ENCODE measurements at places on chromosomes 11 and 22.

DNA sequence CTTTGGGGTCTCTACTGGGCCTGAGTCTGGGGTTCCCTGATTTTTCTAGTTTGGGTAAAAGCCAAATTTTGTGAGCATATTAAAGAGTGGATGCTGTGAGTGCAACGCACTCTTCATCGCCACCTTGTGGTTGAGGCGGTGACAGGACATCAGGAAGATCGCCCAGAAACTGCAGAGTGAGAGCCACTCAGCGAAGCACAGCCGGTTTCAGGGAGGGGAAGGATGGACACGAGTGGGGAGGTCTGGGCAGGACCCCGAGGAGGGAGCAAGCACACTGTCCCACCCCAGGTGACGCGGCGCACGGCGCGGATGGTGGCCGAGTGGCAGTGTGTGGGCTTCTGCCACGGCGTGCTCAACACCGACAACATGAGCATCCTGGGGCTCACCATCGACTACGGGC is 9.1 kb downstream of the SELENOO start:
- DNase-seq: peak; percentile 75

GRCh38 chr11:11177156-11177808 is 175.8 kb downstream of the CSNK2A3 start:
- no peak for DNase-seq

DNA sequence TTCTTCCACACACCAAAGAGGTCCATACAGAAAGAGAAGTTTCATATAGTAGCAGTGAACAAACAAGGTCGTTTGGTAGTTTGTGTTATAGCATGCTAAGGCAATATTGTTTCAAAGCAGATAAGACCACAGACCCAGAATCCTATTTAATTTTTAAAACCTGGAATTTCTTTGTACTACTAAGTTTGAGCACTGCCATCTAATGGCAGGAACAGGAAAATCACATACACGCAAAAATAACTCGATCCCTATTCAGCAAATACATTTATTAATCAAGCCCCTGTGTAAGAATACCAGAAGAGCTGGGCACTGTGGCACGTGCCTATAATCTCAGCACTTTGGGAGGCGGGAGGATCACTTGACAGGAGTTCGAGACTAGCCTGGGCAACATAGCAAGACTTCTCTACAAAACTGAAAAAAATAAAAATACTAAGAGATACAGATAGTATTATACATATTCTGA is 2.9 kb upstream of the BTBD10 start:
- peak; percentile 45 for DNase-seq

DNA sequence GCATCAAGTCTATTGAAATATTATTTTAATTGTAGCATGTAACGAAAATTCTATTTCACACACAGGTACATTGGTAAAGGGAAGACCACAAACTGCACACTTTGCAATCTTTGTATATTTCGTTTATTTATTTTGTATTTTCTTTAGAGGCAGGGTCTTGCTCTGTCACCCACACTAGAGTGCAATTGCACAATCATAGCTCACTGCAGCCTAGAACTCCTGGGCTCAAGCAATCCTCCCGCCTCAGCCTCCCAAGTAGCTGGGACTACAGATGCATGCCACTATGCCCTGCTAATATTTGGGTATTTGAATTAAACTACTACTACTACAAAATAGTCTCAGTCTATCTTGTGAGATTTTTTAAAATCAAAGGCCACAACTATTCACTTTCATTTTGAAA is 42.7 kb downstream of the GAB2 start:
- no peak for DNase-seq

DNA sequence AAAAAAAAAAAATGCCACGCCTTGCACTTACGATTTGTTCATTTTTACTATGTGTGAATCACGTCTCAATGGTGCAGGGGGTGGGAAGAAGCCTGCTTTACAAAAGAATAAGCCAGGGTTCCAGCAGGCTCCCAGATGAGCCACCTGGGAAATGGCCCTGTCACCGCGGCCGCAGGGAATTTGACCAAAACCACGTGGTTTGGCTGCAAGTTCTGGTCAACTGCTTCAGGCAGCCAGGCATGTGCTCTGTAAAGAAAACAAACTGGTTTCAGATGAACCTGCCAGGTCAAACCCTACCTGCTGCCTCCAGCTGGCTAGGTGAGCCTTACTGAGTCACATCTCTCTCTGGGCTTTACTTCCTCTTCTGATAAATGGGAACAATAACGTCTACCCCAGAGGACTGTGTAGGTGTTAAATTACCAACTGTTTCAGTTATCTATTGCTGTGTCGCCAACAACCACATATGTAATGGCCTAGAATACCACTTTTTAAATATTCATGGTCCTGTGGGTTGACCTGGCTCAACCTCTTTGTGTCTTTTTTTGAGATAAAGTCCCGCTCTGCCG is 30.5 kb upstream of the GCAT start:
- DNase-seq: peak; percentile 26

GRCh38 chr11:44754876-44755555 is 28.3 kb downstream of the TSPAN18 start:
- DNase-seq: peak; percentile 13

DNA sequence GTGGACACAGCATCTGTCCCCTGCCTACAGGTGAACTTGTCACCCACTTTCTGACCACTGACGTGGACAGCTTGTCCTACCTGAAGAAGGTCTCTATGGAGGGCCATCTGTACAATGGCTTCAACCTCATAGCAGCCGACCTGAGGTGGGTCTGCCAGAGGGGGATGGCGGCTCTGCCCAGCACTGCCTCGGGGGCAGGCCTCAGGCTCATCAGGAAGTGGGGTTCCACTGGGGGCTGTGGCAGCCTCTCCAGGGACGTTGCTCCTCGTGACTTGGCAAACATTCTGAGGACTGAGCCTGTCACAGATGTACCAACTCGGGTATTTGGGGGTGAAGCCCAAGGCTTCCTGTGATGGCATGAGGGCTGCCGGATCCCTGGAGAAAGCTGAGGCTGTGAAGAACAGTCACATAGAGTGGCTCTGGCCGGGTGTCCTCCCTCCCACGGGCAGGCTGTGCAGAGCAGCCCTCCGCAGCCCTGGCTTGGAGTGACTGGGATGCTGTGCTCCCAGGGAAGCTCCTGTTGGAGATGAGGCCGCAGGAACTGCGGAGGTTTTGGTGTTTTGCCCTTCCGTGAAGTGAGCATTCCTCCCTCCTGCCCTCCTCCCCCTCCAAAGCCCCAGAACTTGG is 26.5 kb upstream of the DGCR8 start:
- DNase-seq: no peak

DNA sequence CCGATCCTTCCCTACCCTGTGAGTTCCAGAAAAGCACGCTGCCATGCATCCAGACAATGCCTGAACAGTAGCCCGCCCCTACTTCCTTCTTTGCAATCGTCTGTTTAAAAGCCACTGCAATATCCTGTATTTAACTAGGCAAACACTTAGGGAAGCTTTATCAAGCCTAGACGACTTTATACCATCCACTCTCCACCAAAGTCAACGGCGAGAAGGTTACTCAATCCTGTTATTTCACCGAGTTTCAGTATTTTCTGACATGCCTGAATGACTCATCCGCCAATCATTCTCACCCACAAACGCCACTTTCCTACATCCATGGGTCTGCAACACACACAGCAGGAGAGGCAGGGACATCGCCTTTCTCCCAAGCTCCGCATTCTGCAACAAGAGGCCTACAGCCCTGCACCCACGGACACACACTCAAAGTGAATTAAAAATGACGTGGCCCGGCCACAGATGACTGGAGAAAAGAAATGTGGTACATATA is 9.3 kb downstream of the CELSR1 start:
- peak; percentile 51 for DNase-seq

- DNase-seq: no peak
Observed at GRCh38 chr11:129346916-129347315, 28.7 kb upstream of the BARX2 start.

DNA sequence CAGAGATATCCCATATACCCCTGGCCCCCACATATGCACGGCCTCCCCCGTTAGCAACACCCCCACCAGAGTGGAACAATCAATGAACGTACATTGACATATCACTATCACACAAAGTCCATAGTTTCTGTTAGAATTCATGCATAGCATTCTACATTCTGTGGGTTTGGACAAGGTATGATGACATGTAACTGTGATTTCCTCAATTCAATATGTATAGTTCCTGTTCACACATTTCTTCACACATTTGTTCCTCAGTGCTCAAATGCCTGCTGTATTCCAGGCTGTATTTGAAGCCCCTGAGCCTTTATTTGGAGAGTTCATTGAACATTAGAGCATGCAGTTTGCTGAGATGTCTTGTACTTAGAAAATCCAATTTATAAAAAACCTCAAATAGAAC is 69.9 kb downstream of the PTPRJ start:
- DNase-seq: no peak

DNA sequence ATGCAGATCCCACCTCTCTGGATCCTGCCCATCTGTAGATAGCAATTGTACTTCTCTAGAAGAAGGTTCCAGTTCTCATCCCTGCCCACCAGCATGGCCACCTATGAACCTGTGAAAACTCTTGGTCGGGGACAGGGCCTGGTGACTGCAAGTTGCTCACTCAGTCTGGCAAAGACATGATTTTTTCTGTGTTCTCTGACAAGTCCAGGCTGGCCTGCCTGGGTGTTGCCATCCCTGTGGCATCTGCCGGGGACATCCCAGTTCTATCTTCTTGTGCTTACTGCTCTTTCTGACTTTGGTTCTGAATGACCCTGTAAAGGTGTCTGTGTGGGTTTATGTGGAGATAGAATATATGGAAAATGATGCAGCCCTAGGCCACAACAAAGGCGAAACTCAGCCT is 545.8 kb downstream of the INSC start:
- DNase-seq: no peak

DNA sequence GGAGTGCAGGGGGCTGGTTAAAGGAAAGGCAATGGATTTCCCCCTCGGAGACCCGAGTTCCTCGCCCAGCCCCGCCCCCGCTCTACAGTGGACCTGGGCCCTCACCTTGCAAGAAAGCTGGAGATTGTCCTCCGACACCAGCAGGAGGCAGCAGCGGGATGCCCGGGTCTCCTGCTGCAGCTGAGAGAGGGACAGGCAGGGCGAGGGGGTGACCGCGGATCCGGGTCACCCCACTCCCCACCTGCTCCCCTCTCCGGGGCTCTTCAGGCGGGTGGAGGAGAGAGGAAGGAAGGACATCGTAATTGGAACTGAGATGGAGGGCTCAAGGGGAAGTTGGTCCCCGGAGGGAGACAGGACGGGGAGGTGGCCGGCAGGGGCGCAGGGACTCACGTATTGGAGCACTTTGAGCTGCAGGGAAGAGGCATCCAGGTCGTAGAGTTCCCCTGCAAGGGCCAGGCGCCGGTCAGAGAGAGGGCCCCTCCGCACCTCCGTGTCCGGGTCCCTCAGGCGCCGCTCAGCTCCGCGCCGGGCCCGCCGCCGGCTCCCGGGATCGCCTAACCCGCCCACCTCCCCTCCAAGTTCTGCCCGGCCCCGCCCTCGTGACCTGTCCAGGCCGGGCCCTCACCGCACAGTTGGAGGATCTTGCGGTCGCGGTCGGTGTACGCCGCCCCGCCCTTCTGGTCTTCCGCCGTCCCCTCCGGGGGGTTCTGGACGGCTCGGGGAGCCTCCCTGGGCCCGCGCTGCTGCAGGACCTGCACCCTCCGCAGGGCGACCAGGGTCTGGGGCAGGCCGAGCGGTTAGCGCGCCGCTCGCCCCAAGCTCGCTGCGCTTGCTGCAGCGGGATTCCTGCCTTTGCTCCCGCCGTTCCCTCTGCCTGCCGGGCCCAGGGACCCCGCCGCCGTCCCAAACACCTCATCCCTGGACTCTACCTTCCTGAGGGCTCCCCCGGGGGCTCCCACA is 84.1 kb downstream of the PDE2A start:
- DNase-seq: peak; percentile 40

DNA sequence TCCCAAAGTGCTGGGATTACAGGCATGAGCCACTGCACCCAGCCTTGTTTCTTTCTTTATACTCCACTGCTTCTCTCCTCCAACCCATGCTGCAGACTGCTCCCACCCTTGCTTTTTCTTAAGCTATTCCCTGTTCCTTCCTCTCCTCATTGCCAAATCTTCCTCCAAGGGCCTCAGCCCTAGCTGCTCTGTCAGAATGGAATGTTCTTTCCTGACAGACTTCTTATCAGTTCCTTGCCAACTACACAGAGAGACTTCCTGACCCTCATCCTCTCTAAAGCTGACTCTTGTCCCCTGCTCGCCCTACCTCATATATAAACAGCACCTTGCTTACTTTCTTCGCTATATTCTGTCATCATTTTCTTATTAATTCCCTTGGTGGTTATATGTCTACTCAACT is 16.9 kb upstream of the PIK3C2A start:
- no peak for DNase-seq

DNA sequence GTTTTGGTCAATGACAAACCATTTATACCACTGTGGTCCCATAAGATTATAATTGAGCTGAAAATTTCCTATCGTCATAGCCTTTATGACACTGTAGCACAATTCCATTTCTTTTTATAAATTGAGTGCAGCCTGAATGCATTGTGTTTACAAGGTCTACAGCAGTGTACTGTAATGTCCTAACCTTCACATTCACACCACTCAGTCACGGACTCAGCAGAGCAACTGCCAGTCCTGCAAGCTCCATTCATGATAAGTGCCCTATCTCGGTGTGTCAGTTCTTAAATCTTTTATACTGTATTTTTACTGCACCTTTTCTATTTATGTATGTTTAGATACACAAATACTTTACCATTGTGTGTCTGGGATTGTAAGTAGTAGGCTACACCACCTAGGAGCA is 55.2 kb upstream of the SLC25A18 start:
- no peak for DNase-seq
